ENCODE measurements at places on chromosomes 16 and 17. TPM values are rescaled to one million over a fixed set of nuclear protein-coding genes. Genes with fewer than 3 reads are reported as not detected.

GRCh38 chr17:73801455-73802100 is 157.3 kb upstream of the SDK2 start:
- H3K36me3 ChIP-seq, result peaks cover 12% of the 10 kb centered on the region
- no peak overlapping the region for H3K27ac ChIP-seq
- no peak for DNase-seq
- H3K4me1 ChIP-seq, result peaks cover 5% of the 10 kb centered on the region

DNA sequence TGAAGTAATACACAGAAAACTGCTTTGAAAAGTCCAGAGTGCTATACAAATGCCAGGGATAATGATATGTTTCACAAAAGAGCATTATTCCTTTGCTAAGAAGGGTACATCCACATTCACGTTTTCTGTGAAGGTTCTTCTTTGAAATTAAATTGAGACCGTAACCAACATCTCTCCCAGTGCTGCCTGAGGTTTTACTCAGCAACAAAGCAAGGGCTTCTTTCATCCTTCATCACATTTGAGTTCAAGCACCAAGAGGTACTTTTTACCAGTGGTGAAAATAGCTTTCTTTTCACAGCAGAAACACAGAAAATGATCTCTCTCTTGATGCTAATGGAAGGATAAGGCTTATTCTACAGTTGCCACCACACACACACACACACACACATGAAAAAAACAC is 113.3 kb downstream of the TOX3 start:
- no peaks in the 10 kb centered on the region for H3K27me3 ChIP-seq
- DNase-seq, result no peak
- H3K36me3 ChIP-seq, result no peaks in the 10 kb centered on the region
- no peak overlapping the region for H3K4me3 ChIP-seq
- no peak overlapping the region for H3K27ac ChIP-seq

- no peaks in the 10 kb centered on the region for H3K27me3 ChIP-seq
- H3K4me1 ChIP-seq, result no peaks in the 10 kb centered on the region
- peaks cover 4% of the 10 kb centered on the region for H3K36me3 ChIP-seq
- H3K4me3 ChIP-seq, result no peak overlapping the region
- DNase-seq, result no peak
These were observed 36.2 kb downstream of the NDE1 start for GRCh38 chr16:15686287-15686686.

- no peak overlapping the region for H3K27ac ChIP-seq
- no peaks in the 10 kb centered on the region for H3K36me3 ChIP-seq
- H3K4me3 ChIP-seq, result no peak overlapping the region
- peaks cover 4% of the 10 kb centered on the region for H3K4me1 ChIP-seq
- DNase-seq, result no peak
These were observed 48.3 kb downstream of the KATNIP start for GRCh38 chr16:27598220-27598619.

GRCh38 chr17:28904800-28905199 is 1.9 kb upstream of the DHRS13 start:
- H3K36me3 ChIP-seq, result no peaks in the 10 kb centered on the region
- H3K27me3 ChIP-seq, result no peaks in the 10 kb centered on the region
- no peak overlapping the region for H3K4me3 ChIP-seq
- DNase-seq, result peak; percentile 18
- H3K4me1 ChIP-seq, result peaks cover 25% of the 10 kb centered on the region

DNA sequence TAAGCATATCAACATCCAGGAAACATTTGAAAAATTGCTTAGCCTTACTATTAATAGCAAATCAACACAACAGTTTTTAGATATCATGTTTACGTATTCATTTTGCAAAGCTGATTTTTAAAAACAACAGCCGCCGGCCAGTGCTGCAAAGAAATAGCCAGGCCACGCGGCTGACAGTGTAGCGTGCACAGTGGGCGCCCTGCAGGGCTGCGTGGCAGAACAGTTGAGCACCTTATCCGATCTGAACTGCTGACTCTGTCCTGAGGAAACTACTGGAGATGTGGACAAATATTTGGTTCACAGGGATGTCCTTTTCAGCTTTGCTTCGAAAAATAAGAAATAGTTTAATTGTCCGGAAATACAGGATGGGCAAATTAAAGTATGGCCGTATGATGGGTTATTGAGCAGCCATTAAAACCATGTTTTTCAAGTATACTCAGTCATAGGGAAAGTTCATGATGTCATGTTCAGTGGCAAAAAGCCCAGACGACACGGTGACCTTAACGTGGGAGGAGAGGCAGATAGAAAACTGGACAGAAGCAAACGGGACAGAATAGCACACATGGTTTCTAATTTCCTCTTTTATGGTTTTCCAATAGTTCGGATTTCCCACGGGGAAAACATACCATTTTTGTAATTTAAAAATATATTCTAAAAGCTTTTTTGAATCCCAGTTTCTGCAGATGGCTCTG is 52.4 kb upstream of the ENDOV start:
- no peak overlapping the region for H3K4me3 ChIP-seq
- H3K4me1 ChIP-seq, result peaks cover 10% of the 10 kb centered on the region
- DNase-seq, result no peak

- H3K27me3 ChIP-seq, result no peaks in the 10 kb centered on the region
- H3K27ac ChIP-seq, result no peak overlapping the region
- DNase-seq, result no peak
- no peak overlapping the region for H3K4me3 ChIP-seq
These were observed 170.1 kb downstream of the CDK5R1 start for GRCh38 chr17:32656886-32657285.

DNA sequence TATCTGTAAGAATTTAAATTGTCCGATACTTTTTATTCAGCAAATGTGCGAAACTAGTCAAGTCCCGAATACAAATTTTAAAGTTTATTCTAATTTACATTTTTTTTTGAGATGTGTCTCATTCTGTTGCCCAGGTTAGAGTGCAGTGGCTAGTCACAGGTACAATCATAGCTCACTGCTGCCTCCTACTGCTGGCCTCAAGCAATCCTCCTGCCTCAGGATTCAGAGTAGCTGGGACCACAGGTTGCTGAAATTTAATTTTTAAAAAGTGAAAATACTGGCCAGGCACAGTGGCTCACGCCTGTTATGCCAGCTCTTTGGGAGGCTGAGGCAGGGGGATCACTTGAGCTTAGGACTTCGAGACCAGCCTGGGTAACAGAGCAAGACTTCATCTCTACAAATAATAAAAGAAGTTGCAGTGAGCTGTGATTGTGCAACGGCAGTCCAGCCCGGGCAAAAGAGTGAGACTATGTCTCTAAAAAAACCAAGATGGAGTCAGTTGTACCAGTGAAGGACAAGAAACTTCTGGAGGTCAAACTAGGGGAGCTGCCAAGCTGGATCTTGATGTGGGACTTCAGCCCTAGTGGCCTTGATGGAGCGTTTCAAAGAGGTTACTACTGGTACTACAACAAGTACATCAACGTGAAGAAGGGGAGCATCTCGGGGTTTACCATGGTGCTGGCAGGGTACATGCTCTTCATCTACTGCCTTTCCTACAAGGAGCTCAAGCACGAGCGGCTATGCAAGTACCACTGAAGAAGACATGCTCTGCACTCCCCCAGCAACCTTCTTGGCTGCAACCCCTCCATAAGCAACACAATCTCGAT is 5.6 kb downstream of the POLG2 start:
- no peak overlapping the region for H3K4me3 ChIP-seq
- peaks cover 21% of the 10 kb centered on the region for H3K4me1 ChIP-seq
- no peak overlapping the region for H3K27ac ChIP-seq
- peaks cover 14% of the 10 kb centered on the region for H3K36me3 ChIP-seq
- DNase-seq, result no peak

DNA sequence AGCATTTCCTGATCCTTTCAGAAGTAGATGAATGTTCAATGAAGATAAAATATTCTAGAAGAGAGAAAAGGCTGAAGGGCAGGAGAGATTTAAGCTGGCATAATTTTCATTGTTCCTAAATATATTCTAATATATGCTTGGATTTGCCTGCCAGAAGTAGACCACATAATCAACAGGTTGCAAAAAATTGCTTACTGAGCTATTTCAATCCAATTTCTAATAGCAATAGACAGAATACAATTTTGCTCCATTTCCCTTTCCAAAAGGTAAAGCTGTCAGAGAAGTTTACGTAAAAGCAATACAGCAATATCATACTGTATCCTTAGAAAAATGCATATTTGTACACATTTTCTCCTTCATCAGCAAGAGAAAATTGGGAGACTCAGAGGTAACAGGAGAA is 237.3 kb downstream of the PMP22 start:
- H3K4me1 ChIP-seq, result no peaks in the 10 kb centered on the region
- no peak for DNase-seq
- H3K27me3 ChIP-seq, result peaks cover 37% of the 10 kb centered on the region
- no peaks in the 10 kb centered on the region for H3K36me3 ChIP-seq
- no peak overlapping the region for H3K27ac ChIP-seq
- no peak overlapping the region for H3K4me3 ChIP-seq

DNA sequence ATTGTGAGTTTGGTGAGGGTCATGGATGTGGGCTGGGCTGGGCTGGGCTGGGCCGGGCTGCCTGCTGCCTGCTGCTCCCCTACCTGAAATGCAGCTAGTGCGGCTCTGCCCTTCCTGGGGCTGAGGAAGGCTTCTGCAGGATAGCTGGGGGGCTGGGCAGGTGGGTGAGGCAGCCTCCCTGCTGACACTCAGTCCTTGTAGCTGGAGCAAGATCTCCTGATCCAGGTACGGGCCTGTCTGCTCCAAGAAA is 4.7 kb downstream of the RPL13 start:
- peaks cover 40% of the 10 kb centered on the region for H3K4me1 ChIP-seq
- DNase-seq, result no peak
- H3K4me3 ChIP-seq, result peak overlapping the region; percentile 65

DNA sequence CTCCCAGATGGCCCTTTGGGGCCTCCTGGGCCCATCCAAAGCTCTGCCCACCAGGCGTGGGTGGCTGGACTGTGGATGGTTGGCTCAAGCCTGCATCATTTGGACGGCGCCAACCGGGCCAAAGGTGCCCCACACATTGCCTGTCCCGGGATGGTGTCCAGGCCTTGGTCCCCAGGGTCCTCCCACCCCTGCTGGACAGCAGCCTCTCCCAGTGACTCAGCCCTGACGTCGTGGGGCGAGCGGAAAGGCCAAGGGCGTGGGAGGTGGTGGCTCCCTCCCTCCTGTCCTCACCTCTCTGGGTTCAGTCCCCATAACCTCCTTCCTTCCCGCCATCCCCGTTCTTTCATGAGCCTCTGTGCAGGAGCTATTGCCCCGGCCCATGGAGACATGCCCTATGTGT is 42.1 kb upstream of the DLX4 start:
- no peaks in the 10 kb centered on the region for H3K36me3 ChIP-seq
- peaks cover 18% of the 10 kb centered on the region for H3K27me3 ChIP-seq
- no peaks in the 10 kb centered on the region for H3K4me1 ChIP-seq

- H3K27me3 ChIP-seq, result peaks cover 29% of the 10 kb centered on the region
- peaks cover 13% of the 10 kb centered on the region for H3K36me3 ChIP-seq
- peaks cover 8% of the 10 kb centered on the region for H3K4me1 ChIP-seq
- no peak for DNase-seq
These were observed 33.2 kb downstream of the COX4I1 start for GRCh38 chr16:85832570-85833218.

DNA sequence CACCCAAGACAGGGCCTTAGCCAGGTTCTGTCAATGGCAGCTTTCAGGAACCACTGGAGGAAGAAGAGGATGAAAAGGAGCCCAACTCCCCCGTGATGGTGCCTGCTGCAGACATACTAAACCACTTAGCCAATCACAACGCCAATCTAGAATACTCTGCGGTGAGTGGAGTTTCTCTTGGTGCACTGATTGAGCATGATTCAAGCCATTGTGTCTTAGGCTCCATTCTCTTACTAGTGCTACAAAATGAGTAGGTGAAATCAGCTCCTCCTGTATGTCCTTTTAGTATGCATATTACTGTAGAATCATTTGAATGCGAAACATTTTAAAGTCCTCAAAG is 1.4 kb downstream of the SETD6 start:
- peak overlapping the region; percentile 58 for H3K4me3 ChIP-seq
- H3K36me3 ChIP-seq, result peaks cover 12% of the 10 kb centered on the region
- no peak for DNase-seq
- peak overlapping the region; percentile 43 for H3K27ac ChIP-seq

DNA sequence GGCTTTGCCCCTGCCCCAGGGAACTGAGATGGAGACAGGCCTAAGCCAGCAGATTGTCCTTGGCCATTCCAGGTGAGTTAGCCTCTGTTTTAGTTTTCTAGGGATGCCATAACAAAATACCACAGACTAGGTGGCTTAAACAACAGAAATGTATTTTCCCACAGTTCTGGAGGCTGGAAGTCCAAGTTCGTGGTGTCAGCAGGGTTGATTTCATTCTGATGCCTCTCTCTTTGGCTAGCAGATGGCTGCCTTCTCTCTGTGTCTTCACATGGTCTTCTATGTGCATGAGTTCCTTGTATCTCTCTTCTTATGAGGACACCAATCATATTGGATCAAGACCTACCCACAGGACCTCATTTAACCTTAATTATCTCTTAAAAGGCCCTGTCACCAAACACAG is 12.8 kb downstream of the FAM20A start:
- H3K36me3 ChIP-seq, result no peaks in the 10 kb centered on the region
- no peaks in the 10 kb centered on the region for H3K4me1 ChIP-seq
- DNase-seq, result no peak
- H3K27ac ChIP-seq, result no peak overlapping the region
- no peak overlapping the region for H3K4me3 ChIP-seq
- H3K27me3 ChIP-seq, result peaks cover 12% of the 10 kb centered on the region

DNA sequence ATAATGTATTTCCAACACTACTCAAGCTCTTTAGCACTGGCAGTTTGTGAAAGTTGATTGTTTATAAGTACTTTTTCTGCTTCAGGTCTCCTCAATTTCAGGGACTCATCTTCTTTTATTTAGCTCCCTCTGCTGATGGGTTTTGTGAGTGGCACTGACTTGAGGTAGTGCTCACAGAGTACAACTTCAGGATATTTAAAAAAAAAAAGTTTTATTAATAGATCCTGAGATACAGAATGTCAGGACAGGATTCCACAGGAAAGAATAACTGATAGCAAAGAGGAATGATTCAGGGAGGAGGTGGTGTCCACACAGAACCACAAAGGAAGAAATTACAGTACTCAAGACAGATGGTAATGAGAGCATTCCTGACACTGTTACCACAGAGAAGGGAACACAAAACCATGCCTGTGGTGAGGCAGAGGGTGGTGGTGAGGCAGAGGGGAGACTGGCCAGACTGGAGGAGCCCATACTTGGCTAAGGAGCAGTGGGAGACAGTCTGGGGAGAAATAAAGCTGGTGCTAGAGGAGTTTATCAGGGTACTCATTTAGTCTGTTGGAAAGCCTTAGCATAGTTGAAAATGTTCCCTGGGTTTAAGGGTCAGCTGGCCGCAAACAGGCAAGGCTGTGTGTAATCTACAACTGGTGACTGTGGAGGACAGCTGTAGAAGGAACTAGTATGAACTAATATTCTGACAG is 63.7 kb downstream of the SPAG9 start:
- no peak overlapping the region for H3K27ac ChIP-seq
- no peaks in the 10 kb centered on the region for H3K27me3 ChIP-seq
- H3K36me3 ChIP-seq, result no peaks in the 10 kb centered on the region
- no peak for DNase-seq
- no peak overlapping the region for H3K4me3 ChIP-seq

GRCh38 chr17:71363661-71364060 is 757.2 kb upstream of the SOX9 start:
- no peaks in the 10 kb centered on the region for H3K4me1 ChIP-seq
- no peak overlapping the region for H3K27ac ChIP-seq
- peaks cover 11% of the 10 kb centered on the region for H3K36me3 ChIP-seq
- H3K27me3 ChIP-seq, result no peaks in the 10 kb centered on the region
- no peak for DNase-seq
- no peak overlapping the region for H3K4me3 ChIP-seq

Gene C17orf50
- total RNA-seq, result not detected

Gene TEKT5
- 0.28 TPM for total RNA-seq

Gene OTOA
- total RNA-seq, result 0.25 TPM

Gene KRTAP1-1
- not detected for total RNA-seq

Gene PER1
- total RNA-seq, result 42.7 TPM

Gene KRT33A
- not detected for total RNA-seq

Gene SYNRG
- total RNA-seq, result 77.4 TPM

Gene VMO1
- 15.4 TPM for total RNA-seq

Gene SPATA22
- not detected for total RNA-seq

Gene RDM1
- 3.5 TPM for total RNA-seq

Gene OR1A1
- total RNA-seq, result not detected

All from natural killer cell treated with Interleukin-12 subunit alpha and Interleukin-12 subunit beta and Interleukin-15 and Interleukin-18, amount 100 ng/mL, for 72 hours (primary cell).